ENCODE measurements at places on chromosomes 7 and 10.

GRCh38 chr7:16708980-16709379, 44.6 kb upstream of the TSPAN13 start:
- no peak for DNase-seq

DNA sequence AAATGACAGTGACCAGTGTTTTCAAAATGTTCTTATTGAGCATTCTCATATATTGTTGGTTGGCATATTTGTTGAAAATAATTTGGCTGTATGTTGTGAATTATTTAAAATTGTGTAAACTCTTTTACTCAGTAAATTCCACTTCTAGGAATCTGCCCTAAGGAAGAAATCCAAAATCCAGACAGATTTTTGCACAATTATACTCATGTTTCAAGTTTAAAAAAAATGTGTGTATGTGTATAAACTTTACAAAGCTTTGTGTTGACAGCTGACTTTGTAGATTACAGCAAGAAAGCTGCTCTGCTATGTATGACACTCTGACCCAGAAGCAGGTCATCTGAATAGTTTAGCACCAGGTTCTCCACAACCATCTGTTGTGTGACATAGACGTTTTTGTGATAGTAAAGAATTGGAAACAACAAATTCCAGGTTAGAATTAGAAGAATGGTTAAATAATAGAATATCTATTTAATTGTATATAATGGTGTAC, 21.6 kb downstream of the KIFBP start:
- no peak for DNase-seq

DNA sequence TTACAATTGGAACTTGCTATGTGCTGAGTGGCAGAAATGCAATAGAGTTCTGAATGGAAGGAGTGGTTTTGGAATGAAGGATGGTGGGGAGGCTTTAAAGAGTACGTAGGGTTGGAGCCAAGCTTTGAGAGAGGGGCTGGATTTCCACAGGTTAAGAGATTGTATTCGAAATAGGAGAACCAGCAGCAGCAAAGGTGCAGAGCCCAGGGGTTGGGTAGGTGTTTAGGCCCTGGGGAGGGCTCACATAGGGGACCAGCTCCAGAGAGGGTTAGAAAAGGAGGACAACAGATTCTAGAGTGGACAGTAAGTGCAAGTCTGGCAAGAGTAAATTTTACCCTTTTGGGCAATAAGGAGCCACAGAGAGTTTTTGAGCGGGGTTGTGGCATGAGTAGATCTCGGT, 297.2 kb downstream of the RPS24 start:
- DNase-seq = no peak

- DNase-seq = no peak
Observed at GRCh38 chr10:98172073-98172472, 37.6 kb downstream of the R3HCC1L start.

DNA sequence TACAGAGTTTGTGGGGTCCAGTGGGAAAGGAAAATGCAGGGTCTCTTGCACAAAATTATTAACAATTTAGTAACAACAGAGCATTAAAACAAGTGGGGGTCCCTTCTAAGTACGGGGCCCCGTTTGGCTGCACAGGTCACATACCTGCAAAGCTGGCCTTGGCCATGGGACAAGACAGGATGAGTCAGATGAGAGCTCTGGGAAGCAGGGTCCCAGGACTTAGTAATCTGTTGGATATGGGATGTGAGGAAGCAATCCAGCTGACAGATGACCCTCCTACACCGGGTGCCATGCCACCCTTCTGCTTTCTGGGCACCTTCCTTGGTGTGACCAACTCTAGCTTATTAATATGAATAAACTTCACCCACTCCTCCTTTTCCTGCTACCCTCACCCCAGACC, 3.2 kb upstream of the DUSP5 start:
- no peak for DNase-seq

DNA sequence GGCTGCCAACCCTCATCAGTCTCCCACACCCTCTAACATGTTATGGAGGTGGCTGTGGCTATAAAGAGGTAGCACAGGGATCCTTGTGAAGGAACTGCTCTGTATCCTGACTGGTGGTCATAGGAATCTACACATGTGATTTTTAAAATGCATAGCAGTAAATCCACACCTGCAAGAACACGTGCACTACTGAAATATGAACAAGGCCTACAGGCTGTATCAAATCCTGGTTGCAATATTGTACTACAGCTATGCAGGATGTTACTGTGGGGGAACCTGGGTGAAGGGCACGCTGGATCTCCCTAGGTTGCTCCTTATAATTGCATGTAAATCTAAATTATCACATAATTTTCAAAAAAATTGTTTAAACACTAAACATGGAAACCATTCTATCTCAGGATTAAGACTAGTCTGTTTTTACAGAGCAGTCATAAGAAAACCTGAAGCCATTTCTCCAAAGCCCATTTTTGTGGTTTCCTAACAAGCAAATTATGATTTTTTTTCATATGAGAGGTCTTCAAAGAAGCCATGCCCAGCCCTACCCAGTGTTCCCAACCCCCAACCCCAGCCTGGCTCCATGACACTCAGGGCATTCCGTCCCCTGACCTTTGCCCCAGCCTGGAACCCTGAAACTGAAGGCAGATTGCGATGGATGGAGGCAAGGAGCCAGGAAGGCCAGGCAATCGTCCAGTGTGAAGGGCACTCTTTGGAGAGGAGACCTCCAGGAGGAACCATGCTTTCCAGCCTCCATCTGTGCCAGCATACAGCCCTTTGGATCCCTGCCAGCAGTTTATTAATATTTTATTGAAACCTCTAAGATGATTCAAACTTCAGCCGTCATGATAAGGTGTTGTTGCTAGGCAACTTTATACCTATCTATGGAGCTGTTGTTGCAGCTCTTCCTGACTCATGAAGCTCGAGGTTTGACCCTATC, 161.0 kb downstream of the GRID1 start:
- no peak for DNase-seq

DNA sequence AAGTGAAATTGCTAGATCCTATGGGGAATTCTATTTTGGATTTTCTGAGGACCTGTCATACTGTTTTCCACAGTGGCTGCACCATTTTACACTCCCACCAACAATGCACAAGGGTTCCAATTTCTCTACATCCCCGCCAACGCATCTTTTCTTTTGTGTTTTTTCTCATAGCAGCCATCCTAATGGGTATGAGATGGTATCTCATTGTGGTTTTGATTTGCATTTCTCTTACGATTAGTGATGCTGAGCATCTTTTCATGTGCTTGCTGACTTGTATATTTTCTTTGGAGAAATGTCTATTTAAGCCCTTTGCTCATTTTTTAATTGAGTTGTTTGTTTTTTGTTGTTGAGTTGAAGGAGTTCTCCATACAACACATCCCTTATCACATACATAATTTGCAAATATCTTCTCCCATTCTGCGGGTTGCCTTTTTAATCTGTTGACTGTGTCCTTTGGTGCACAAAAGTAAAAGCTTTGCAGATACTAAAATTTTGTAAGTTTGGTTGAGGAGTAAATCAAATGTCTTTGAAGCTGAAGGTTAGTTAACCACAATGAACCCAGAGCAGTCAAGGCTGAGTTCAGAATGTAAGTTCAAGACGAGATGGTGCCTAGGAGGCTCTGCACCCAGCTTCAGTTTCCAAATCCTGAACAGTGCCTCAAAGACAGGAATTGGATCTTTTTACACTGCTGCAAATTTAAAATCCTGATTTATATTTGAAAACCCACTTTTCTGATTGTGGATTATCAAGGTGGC, 195.4 kb downstream of the COBL start:
- no peak for DNase-seq

DNA sequence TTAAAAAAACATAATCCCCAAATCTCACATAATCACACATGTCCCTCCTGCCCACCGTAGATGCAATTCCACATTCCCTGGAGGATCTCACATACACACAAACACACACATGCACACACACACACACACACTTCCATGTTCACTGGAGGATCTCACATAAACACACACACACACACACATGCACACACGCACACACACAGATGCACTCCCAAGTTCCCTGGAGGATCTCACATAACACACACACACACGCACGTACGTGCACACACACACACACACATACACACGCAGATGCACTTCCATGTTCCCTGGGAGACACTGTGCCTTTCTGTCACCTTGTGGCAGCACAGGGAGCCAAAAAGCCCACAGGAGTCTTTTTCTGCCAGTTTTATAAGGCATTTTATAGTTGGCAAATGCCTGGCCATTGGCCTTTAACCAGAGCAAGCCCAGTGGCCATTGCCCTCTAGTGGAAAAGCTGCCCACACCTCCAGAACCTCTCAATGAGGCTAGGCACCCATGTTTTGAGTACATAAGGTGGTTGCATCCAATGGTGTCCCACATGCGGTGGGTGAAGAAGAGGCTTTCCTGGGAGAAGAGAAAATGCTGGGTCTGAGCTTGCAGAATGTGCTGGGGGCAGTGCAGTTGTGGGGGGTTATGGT, 115.4 kb upstream of the ACBD5 start:
- no peak for DNase-seq

GRCh38 chr10:88159127-88159829, 295.9 kb downstream of the PTEN start:
- no peak for DNase-seq

GRCh38 chr7:74399006-74399405, 54.7 kb upstream of the GTF2IRD1 start:
- no peak for DNase-seq

DNA sequence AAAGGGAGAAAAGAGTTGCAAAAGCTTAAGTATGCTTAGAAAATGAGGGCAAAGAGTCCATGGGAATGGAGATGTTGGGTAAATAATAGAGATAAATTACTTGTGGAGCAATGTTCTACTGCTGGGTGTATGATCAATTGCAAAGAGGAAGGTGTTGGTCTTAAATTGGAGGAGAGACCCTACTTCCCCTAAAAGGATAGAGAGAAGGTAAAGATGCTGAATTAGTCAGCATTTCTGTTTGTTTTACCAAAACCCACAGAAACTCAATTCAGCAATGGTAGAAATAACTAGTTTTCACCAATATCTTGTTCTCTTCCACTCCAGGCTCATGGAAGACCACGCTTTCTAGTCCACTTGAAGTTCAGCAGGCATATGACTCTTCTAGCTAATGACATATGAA, 32.1 kb downstream of the ASB4 start:
- DNase-seq = no peak

DNA sequence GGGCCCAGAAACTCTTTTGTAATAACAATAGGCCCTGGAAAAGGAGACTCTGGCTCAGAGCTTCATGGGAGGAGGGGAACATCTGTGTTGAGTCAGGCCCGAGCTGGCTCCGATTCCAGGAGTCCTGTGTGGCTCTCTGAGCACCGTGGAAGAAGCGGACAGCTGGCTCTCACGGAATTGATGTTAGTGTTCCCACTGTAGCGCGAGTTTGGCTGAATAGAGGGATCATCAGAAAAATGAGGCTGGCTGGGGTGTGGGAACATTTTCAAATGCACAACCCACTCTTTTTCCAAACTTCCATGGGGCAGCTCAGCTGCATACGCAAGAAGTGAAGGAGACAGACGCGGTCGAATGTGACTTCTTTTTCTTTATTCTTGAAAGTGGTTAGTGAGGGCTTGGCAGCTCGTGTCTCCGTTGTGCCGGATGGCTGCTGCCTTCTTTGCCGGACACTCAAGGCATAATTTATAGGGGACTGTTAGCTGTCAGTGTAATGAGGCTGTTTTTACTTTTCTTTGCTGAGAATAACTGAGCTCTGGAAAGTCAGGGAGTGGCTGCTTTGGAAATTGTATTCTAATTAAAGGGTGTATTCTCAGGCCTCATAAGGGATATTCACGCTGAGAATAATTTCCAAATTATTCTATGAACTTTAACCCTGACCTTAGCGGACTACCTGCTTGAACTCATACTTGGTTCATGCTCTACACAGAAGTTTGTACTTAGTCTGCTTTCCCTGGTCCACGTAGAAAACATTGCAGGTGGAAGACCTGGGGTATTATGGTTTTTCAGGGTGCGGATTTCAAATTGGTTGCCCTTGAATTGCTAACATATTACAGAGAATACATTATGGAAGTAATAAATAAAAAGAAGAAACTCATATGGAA, 23.1 kb downstream of the MDFIC start:
- no peak for DNase-seq

- DNase-seq = no peak
Observed at GRCh38 chr7:120665068-120665467, 192.9 kb downstream of the TSPAN12 start.

DNA sequence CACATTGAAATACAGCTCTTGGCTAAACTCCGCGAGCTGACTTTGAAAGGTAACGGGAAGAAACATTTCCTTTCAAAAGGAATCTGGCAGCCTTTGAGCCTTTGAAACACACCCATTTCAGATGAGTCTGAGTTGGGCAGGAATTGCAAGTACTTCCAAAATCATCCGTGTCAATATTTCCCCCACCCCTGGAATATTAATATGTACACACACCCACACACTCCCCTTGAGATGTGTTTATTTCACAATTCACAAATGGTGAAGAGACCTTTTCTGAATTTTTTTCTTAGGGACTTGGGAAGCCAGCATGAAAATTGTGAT, 438.7 kb upstream of the NRP1 start:
- no peak for DNase-seq

- DNase-seq = no peak
Observed at GRCh38 chr7:7183838-7184463, 1.6 kb downstream of the C1GALT1 start.

- no peak for DNase-seq
Observed at GRCh38 chr10:48242171-48242904, 32.2 kb downstream of the FRMPD2 start.

DNA sequence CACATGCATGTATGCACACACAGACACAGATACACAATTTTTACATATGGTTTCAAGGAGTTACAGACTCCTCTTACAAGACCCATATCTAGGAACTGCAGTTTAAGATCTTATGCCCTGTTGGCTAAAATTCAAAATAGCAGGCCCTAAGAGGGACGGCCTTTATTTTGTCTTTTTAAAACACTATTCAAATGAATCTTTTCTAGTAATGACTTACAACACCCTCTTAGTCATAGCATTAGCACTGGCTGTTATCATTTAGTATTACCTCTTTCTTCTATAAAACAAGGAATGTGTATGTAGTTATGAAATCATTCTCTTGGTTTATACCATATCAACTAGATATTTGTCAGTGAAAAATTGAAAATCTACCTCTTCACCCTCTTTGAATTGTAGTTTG, 15.3 kb downstream of the PAPSS2 start:
- no peak for DNase-seq

- DNase-seq = no peak
Observed at GRCh38 chr10:76618171-76618570, 1019.4 kb downstream of the KCNMA1 start.

DNA sequence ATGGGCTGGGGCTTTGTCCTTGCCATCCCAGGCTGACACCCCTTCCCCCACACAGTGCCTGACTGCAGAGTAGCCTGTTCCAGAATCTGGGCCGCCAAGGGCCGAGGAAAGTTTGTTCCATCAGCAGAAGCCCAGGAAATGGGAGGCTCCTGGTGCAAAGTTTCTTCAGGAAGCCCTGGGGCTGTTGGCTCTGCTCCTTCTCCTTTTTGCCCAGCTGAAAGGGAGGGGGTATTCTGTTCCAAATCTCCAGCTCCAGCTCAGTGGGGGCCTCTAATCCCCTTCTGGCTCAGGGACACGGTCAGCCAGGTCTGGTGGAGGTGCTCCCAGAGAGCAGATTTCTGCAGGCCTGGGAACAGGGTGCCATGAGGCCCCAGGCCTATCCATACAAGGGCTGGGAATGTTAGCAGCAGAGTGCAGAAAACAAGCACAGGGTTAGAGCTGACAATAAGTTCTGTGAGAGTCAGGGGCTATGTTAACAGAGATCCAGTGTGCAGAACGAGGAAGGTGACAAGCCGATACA, 399.5 kb downstream of the RPS24 start:
- no peak for DNase-seq

GRCh38 chr7:43314379-43315158, 202.1 kb downstream of the HECW1 start:
- DNase-seq = no peak

All from T-helper 2 cell (primary cell).